ENCODE measurements at places on chromosomes 7 and 10. TPM values are rescaled to one million over a fixed set of nuclear protein-coding genes. Genes with fewer than 3 reads are reported as not detected.

Gene NUDT1
- total RNA-seq: 74.9 TPM

Gene SH3PXD2A
- total RNA-seq: 10.4 TPM

Gene AEBP1
- total RNA-seq: 17.0 TPM

Gene MMD2
- not detected for total RNA-seq

Gene NKX1-2
- not detected for total RNA-seq

Measured in activated T-helper 1 cell treated with anti-CD3 and anti-CD28 coated beads, Interleukin-12 subunit alpha, Interleukin-12 subunit beta, Interleukin-2, Interleukin-4 antibody, amounts not matched to agents 30 ng/mL and 10 ng/mL and 1 ng/mL, durations not matched to agents 14 hours and 24 hours and 36 hours (primary cell).